ENCODE measurements at places on chromosomes 3 and 15. TPM values are rescaled to one million over a fixed set of nuclear protein-coding genes. Genes with fewer than 3 reads are reported as not detected.

Gene HTR3D
- not detected for polyA plus RNA-seq

Gene SLC12A8
- 5.6 TPM for polyA plus RNA-seq

Gene IGF1R
- polyA plus RNA-seq = 48.8 TPM

Gene IL17RD
- 45.2 TPM for polyA plus RNA-seq

Gene ZNF501
- polyA plus RNA-seq = 13.2 TPM

Gene ECE2
- not detected for polyA plus RNA-seq

Gene CHDH
- polyA plus RNA-seq = 6.7 TPM

Gene SH2D7
- polyA plus RNA-seq = 0.44 TPM

Gene GDPGP1
- polyA plus RNA-seq = 5.0 TPM

Gene ARGFX
- not detected for polyA plus RNA-seq

Gene TRPC1
- polyA plus RNA-seq = 11.6 TPM
